ENCODE measurements at places on chromosomes 7 and 10.

- peak; percentile 77 for DNase-seq
Measured at GRCh38 chr7:74206589-74207120, 3.2 kb upstream of the LAT2 start.

DNA sequence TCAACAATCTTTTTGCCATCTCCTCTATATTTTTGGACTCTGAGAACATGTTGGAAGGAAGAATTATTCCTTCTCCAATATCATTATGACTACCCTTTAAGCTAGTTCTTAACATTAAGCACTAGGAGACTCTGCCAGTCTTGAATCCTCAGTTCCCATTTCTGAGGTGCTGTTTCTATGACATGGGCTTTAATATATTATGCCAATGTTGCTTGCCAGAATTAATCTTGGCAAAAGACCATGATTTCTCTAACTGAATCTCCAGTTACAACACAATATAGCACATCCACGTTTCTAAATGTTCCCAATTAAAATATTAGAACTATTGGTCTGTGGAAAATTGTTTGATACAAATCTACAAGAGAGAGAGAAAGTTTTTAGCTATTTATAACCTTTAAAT is 250.0 kb downstream of the HGF start:
- DNase-seq = no peak

DNA sequence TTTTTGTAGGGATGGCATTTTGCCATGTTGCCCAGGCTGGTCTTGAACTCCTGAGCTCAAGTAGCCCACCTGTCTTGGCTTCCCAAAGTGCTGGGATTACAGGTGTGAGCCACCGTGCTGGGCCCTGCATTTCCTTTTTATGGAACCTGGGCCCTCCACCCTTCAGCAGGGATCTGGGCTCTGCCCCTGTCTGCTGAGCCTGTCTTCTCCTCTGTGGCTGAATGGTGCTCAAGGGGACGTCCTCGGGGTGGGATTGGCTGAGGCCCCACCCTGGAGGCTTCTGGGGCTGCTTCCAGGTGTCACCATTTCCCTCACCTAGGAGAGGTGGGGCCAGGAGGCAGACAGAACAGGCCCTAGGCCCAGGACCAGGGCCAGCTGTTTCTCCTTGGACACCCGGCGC is 18.4 kb downstream of the FAM241B start:
- no peak for DNase-seq

- DNase-seq = no peak
Measured at GRCh38 chr7:158113321-158114025, 474.1 kb downstream of the PTPRN2 start.

- DNase-seq = no peak
Measured at GRCh38 chr7:102215256-102215655, 71.4 kb upstream of the SH2B2 start.

DNA sequence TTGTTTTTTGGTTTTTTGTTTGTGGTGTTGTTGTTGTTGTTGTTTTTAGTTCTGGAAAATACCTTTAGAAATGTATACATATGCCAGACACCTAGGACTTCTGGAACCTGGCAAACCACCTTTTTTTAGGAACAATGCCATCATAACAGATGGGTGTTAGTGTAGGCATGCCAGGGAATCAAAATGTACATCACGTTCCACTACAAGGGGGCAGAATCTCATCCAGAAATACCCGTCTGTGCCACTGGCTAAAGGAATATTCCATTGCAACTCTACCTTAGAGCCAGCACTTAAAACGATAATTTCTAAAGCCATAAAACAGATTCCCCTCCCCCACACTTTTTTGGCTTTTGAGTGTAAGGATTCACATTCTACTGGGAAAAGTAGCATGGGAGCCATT is 239.8 kb downstream of the ETV1 start:
- DNase-seq = no peak

- peak; percentile 32 for DNase-seq
Measured at GRCh38 chr10:73910401-73910763, 550 bp upstream of the PLAU start.
